ENCODE measurements at places on chromosomes 12 and 14.
A peak's percentile ranks its signal among the peaks of the same experiment; 100 is the strongest.

DNA sequence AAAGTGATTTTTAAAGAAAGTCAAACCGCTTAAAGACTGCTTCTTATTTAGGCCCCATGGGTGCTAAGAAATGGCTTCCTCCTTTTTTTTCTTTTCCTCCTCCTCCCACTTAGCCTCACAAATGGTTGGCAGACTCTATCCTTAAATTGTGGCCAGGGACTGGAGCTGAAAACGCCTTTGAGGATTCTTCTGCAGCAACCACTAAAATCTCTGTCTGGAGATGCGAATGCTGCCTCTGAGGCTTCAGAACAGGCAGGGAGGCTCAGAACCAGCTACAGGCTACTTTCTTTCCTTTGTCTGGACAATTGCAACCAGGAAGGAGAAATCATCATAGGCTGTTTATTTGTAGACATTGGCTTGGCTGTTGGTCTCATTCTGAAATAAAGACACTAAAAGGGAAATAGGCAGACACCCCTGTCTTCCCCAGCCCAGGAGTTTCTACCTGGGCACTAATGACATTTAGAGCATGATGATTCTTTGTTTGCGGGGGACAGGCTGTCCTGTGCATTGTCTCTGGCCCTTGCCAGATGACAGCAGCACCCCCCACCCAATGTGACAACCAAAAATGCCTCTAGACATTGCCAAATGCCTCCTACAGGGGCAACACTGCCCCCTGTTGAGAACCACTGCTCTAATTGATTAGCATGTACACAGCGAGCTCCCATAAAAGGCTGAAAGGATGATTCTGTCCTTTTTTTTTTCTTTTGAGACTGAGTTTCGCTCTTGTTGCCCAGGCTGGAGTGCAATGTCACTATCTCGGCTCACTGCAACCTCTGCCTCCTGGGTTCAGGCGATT lies 50.3 kb downstream of the MAP1LC3B2 start:
- DNase-seq = peak; percentile 46

DNA sequence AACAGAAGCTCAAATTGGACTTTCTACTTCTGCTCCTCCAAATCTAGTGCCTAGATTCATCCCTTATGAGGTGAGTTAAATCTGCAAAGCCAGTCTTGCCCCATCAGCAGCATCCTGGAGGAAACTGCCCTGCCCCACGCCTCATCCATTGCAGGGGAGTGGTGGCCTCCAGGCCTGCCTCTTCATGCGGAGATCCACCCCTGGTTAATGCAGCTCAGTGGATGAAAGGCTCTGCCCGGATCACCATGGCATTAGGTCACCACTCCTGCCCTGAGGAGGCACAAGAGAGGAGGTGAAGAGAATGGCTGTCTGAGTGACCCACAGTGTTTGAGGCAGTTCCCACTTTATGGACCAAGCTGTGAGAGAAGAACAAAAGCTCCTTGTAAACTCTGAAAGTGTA lies 218.1 kb downstream of the C12orf75 start:
- no peak for DNase-seq

GRCh38 chr14:43184540-43184939 lies 1322.5 kb downstream of the FSCB start:
- no peak for DNase-seq

GRCh38 chr12:39763071-39763889 lies 143.7 kb upstream of the ABCD2 start:
- no peak for DNase-seq

DNA sequence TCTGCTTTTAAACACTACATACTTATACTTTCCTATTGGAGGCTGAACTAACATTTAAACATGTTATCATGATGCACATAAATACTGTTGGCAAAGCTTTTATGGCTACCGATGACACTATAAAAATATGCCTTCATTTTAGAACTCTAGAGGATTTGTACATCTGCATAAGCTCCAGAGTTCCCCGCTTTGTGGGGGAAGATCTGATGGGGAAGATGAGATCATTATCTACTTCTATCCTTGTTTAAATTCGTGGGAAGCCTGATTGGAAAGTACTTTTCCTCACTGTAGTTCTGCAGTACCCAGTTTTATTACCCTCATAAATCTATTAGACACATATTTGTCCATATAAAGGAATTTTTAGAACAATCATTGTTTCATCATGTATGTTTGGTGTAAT lies 299.6 kb upstream of the ATP2B1 start:
- no peak for DNase-seq

DNA sequence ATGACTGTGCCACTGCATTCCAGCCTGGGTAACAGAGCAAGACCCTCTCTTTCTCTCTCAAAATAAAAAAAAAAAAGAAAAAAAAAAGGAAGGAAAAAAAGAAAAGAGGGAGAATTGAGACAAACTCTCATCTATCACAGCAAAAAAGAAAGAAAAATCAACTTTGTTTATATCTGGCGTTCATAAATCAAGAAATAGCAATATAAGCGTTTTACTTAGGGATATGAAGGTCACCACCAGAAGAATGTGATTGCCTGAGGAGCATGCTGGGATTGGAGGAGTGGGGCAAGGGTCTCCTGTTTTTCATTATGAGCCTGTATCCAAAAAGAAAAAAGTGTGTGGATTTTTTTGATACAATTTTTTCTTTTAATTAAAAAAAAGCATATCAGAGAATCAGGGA lies 78.4 kb downstream of the HECTD4 start:
- DNase-seq = no peak

GRCh38 chr14:37792124-37792523 lies 196.7 kb downstream of the TTC6 start:
- DNase-seq = no peak

- no peak for DNase-seq
Observed at GRCh38 chr12:50564948-50565297, 60.1 kb downstream of the DIP2B start.

DNA sequence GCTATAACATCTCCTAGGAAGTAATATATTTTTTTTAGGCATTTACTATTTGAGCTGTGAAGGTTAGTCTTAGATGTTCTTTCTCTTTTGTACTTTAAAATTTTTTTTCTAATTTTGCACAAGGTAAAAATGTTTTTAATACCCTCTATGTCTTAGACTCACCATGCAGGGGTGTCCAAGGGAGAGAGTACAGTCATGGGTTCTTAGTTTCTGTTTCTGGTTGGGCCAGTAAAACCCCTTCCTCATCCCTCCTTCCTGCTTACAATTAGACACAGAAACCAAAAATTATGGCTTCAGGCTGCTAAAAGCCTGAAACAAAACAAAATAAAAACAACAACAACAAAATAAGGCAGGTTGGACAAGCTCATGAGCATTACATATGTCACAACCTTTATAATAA lies 193.0 kb downstream of the SYT1 start:
- DNase-seq = no peak
